Right kidney (tissue), 9 donors: ENCODE measurements at places on chromosomes 4 and X.

DNA sequence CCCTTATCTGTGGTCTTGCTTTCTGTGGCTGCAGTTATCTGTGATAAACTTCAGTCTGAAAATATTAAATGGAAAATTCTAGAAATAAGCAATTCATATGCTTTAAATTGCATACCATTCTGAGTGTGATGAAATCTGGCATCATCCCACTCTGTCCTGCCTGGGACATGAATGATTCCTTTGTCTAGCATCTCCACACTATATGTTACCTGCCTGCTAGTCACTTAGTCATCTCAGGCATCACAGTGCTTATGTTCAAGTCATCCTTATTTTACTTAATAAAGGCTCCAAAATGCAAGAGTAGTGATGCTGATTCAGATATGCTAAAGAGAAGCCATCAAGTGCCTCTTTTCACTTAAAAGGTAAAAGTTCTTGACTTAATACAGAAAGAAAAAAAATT, 14.3 kb upstream of the RAB9B start:
- DNase-seq, result no peak

DNA sequence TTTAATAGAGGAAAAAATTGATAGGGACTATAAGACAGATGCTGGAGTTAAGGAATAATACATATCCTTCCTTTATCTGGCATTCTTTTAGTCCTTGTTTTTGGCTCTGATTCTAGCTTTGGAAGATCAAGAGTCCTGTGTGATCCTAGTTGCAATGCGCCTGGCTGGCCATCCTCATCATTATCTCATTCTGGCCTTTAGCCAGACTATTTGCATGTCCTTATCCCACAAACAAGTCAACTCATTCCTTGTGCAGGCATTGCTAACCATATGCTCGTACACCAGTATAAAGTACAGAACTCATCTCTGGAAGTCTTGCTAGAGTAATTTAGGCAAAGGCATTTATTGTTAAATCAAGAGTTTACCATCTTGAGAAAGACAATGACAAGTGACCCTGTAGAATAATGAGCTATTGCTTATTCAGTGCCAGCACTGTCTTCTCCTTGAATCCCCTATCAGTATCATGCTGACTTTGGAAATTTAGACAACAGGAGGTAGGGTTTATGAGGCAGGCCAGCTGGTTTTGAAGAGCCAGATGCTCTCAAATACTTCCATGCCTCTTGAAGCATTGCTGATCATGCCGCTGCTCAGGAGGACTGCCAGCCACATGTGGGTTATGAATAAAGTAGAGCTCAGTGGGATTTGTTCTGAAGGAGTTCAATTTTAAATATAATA, 1730.3 kb upstream of the TENM3 start:
- no peak for DNase-seq

DNA sequence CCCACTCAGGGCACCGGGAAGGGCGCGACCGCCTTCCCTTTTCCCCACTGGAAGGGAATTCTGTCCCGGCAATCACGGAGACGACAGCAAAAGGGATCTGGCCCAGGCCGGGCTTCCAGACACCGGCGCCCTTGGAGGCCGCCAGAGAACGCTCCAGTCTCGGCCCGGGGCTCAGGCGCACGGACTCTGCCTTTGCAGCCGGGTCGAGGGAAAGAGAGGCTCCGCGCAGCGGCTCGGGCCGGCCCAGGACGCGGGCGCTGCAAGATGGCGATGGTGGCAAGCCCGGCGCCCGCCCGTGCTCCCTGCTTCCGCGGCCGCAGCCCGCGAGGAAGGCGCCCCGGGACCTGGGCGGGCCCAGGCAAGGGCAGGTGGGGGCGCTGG, 1.1 kb downstream of the CTBP1 start:
- no peak for DNase-seq

DNA sequence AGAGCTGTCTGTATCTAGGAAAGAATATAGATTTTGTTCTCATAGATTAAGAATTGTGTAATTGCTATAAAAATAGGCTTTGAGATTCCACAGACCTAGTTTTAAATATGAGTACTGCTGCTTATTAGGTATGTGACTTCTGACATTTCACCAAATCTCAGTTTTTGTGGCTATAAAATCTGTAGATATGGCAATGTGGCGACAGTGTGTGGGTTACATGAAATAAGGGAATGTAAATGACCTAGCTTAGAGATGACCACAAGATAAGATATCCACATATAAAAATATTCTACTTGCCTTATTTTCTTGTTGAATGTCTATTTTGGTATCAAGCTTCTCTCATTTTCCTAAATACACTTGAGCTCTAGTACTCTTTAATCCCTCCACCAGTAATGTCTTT, 193.8 kb downstream of the UNC5C start:
- no peak for DNase-seq

GRCh38 chr4:20323991-20324390, 72.3 kb downstream of the SLIT2 start:
- DNase-seq, result no peak
